ENCODE measurements at places on chromosomes 12 and 14.

DNA sequence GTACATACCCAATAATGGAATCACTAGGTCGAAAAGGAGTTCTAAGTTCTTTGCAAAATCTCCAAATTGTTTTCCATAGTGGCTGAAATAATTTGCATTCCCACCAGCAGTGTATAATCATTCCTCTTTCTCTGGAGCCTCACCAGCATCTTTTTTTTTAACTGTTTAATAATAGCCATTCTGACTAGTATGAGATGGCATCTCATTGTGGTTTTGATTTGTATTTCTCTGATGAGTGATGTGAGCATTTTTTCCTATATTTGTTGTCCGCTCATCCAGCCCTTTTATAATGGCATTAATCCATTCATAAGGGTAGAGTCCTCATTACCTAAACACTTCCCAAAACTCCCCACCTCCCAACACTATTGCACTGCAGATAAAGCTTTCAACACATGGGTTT is 278.3 kb downstream of the SEC23A start:
- DNase-seq, result no peak

DNA sequence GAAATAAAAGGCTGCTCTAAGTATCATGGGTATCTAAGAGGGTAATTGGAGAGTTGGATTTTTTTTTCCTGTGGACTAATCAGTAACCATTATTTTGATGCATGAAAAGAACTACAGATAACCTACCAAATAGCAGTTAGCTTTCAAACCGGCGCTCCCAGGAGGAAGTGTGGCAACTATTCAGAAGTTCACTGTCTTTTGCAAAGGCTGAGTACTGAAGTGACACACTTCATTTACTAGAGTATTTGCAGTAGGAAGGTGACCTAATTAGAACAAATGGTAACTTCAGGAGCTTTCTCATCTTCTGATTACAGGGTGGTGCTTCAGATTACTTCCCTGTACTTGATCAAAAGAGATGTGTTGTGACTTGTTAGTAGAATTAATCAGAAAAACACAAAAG is 87.7 kb downstream of the PELI2 start:
- DNase-seq, result no peak

DNA sequence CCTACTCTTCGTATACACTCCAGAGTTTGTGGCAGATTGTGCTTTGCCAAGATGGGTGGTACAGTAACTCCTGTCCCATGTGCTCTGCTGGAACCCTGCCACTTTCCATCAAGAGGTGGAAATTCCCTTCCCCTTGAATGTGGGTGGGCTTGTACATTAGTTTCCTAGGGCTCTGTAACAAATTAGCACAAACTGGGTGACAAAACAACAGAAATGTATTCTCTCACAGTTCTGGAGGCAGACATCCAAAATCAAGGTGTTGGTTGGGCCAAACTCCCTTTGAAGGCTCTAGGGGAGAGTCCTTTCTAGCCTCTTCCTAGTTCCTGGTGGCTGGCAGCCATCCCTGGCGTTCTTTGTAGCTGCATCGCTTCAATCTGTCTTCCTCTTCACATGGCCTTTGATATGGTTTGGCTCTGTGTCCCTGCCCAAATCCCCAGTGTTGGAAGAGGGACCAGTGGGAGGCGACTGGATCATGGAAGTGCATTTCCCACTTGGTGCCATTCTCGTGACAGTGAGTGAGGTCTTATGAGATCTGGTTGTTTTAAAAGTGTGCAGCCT is 117.5 kb downstream of the VRK1 start:
- DNase-seq, result no peak

DNA sequence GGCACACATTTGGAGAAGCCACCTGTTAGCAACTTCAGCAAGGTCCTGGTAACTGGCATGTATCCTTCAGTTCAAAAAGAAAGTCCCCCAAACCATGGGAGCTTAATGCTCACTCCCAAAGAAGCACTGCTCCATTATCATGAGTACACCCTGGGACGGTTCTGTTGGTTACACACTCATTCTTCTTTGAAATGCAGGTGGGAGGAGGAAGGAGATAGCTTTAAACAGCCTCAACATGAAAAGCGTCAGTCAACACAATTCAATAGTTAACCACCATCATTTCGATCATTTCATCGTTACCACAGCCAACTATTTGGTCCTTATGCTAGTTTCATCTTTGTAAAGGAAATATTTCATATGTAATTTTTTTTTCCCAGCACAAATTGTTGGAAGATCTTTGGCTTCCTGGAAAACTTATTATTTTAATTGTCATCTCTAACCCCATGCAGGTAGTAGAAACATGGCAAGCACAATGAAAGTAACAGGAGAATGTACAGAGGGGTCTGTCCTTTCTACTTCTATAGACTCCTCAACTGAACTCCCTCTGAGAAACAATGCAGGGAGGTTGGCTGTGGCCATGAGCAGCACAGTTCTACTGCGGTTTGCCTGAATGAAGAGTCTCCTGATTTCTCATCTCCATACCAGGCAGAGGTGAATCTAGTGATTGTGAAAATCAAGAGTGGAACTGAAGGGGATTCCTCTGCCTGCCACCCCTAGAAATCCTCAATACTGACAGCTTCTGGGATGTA is 196.4 kb upstream of the FOXN3 start:
- DNase-seq, result no peak

GRCh38 chr14:78363008-78363407 is 192.8 kb downstream of the NRXN3 start:
- no peak for DNase-seq

- DNase-seq, result no peak
Measured at GRCh38 chr12:31386364-31386777, 60.4 kb upstream of the SINHCAF start.

GRCh38 chr12:72578327-72578726 is 306.2 kb downstream of the TRHDE start:
- no peak for DNase-seq

DNA sequence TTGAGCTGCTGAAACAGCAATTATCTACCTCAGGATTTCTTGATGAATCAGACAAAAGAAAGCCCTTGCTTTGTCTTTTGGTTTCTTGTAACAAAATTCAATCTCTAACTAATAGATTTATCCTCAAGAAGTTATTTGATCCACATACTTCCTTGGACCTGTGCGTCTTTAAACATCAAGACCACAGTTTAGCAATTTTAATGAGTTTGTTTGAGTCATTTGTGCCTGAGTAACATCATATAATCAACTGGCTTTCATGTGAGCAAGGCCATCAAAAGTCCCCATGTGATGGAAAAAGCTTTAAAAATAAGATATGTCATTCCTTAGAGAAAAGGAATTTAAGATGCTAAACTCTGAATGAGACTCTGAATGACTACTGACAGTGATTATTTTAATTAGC is 52.3 kb downstream of the KCNC2 start:
- no peak for DNase-seq

DNA sequence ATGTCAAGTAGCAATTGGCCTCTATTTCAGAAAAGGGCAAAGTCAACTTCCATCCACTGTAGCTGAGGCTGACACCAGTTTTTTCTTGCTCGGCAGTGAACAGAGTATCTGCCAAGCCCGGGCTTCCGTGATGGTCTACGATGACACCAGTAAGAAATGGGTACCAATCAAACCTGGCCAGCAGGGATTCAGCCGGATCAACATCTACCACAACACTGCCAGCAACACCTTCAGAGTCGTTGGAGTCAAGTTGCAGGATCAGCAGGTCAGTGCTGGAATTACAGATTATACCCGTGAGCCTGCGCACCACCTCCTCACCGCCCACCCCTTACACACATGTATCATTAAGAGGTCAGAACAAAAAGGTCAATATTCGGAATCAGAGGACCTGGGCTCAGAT is 19.4 kb downstream of the EVL start:
- no peak for DNase-seq
